Eye (tissue), 1 donor: ENCODE measurements at places on chromosomes 7 and 10.

DNA sequence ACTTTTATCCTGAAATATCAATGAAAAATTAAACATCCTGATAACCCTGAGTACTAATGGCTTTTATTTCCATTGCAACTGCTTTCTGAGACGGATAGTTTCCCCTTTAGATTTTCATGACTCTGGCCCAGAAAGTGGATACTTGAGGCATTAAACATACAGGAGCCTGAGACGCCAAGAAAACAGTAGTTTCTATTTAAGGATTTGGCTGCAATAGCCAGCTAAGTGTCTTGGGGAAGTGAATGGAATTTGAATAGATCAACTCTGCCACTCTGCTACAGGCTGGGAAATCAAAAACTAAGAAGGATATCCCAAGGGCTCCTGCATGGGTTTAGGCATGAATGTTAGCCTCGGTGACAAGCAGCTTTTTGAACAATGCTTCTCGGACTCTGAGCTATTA is 24.7 kb upstream of the GPAM start:
- DNase-seq = no peak

GRCh38 chr7:127359011-127359410 is 33.5 kb downstream of the ZNF800 start:
- no peak for DNase-seq

DNA sequence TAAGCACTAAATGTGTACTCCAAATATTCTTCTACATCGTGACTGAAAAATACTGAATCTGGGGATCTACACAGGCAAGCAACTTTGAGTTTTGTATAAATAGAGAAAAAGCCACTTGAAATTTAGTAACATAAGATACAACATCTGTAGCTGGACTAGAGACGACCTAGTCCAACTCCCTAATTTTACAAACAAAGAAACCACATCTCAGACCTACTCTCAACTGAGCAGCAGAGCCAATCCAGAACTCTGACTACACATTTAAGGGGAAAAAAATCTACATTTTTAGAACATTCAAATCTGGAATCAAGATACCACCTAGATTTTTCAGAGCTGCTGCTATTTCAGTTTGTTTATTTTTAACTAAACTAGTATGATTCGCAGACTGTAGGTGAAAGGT is 88.9 kb downstream of the CABCOCO1 start:
- no peak for DNase-seq

GRCh38 chr10:127922675-127923366 is 15.9 kb downstream of the PTPRE start:
- DNase-seq = no peak

GRCh38 chr7:90726120-90726519 is 130.0 kb downstream of the CDK14 start:
- no peak for DNase-seq

DNA sequence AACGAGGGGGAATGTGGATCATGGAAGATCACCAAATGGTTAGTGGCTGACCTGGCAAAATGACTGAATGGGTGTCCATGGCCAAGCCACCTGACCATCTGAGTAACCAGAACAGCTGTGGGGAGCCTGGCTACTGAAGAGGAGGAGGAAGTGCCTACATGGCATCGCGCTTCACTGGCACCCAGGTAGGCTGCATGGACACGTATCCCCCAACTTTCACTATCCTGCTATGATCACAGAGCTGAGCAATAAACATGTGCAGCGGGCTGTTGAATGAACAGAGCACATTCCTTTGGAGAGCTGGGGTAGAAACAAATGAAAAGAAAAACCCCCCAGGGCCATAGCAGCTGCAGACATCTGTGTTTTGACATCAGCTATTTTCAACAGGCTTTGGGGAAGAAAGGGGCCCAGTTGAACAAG is 6.5 kb downstream of the AKR1B1 start:
- peak; percentile 78 for DNase-seq

DNA sequence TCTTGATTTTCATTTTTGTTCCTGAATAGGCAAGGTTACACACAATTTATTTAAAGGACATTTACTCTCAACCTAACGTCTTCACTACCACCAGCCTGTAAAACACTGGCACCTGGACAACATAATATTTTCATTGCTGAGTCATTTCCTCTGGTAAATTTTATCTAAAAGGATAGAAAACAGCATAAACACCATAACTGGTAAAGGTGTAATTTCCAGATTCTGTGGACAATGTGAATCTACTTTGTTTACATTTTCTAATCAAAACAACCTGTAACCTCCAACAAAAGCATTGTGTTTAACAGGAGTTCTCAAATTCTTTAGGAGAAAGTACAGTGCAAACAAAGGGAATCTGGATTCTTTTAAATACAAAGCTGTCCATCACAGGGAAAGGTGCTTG is 472.0 kb upstream of the AKR1E2 start:
- no peak for DNase-seq

GRCh38 chr10:92897916-92898315 is 49.6 kb downstream of the EXOC6 start:
- DNase-seq = no peak

DNA sequence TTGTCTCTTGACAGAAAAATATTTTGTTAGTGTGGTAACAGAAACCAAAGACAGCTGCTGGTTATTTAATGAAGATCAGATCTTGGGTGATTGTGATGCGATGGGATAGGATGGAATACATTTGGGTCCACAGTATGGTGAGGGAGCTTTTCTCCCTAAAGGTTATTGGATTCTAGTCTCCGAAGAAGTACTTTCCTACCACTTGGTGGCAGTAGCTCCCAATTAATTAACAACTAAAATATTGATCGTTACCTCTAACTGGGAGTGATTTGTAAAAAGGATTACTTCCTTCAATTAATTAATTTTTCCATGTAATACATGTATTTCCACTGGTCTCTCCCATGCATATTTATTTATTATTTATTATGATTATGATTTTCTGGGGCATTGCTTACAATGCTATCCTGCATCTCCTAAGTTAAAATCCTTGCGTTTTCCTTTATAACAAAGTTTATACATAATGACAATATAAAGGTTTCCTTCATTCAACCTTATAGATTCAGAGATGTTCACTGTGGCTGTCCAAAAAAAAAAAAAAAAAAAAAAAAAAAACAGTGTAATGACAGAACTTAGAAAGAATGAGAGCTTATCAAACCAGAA is 25.6 kb downstream of the TMEM196 start:
- peak; percentile 79 for DNase-seq

DNA sequence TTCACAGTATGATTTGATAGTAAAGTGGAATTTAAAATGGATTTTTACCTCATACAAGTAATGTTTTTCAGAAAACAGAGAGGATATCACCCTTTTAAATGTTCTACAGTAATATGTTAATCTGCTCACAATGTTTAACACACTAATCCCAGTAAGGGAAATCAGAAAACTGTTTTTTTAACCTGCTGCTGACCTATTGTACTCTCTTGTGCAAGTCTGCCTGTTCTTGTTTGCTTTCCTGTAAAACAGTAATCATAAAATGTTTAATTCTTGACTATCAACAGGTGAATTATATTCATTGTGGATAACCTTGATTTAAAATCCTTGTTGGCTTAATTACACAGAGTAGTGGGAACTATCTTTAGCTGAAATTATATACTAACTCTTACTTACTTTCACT is 126.4 kb downstream of the GNAT3 start:
- no peak for DNase-seq

- DNase-seq = peak; percentile 83
Observed at GRCh38 chr7:2172311-2173188, 60.2 kb downstream of the MAD1L1 start.

- peak; percentile 29 for DNase-seq
Observed at GRCh38 chr7:149145031-149145845, 2.0 kb upstream of the ZNF398 start.
